Fibroblast of skin of left biceps (primary cell): ENCODE measurements at places on chromosomes 1 and 21.

DNA sequence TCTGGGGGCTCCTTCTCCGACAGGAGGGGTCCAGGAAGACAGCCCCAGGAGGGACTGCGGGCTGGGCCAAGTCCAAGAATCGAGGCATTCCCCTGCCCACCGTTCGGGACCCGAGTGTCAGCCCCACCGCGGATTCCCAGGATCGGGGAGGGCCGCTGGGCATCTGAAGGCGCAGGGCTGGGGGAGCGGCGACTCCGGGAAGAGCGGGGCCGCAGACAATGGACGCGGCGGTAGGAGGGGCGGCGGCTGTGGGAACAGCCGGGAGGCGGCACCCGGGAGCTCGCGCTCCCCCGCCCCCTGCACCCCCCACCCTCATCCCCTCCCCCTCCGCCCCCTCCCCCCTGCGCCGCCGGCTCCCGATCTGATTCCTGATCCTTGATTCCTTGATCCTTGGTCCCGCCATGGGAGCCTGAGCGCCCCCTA, at the start of gene VANGL2:
TSS of gene VANGL2 (plus strand) at position 342 of the 423 bp plus-strand sequence. CDS start 15,274 bp downstream, outside the sequence.
- peak; percentile 60 for DNase-seq

- no peak for DNase-seq
Measured at GRCh38 chr1:40858856-40859416, 3.2 kb downstream of the CITED4 start.

DNA sequence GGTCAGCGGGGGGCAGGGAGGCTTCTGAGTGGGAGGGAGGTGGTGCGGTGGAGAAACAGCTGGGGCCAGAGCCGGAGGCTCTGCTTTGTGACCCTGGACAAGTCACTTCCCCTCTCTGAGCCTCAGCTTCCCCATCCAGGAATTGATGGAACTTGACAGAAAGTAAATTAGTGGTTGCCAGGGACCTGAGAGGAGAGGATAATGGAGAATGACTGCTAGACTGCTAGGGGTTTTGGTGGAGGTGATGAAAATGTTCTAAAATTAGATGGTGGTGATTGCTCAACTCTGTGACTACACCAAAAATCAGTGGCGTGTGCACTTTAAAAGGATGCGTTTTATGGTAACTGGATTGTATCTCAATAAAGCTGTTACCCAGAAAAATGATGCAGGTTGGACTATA, 100.9 kb downstream of the ARHGEF10L start:
- DNase-seq, result no peak

DNA sequence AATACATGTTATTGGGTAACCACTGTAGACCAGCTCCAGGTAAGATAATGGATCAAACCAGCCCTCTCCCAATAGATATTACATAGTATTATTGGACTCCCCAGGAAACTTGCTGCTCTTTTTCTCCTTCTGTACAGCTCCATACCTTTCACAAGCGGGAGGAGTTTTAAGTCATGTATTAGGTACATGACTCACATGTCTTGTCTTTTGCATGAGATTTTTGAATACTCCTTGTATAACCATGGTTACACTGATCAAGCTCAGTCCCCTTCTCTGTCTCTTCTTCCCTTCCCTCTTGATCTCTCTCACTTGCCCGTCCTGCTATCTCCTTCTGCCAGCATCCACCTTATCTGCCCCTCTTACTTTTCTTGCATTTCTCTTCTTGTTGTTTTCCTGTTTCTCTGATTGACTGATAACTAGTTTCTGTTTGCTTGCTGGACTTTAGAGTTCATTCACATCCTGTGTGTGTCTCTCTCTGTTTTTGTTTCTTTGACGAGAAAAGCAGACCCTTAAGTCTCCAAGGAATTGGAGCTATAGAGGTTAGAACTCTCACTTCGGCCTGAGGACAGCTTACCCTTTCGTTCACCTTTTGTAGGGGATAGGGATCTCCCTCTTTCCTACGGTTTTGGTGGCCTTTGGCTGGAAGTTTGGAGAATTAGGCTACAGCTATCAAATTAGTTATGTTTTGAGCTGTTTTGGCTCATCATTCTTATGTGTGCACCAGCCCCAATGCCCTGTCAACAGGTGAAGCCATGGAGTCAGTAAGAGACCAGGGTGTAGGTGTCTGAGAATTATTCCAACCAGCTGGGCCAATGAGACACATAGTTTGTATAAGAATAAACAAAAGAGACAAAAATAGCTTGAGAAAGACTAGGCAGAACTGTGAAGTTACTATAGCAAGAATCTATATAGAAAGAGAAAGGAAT, 49.0 kb upstream of the ASB17 start:
- no peak for DNase-seq

DNA sequence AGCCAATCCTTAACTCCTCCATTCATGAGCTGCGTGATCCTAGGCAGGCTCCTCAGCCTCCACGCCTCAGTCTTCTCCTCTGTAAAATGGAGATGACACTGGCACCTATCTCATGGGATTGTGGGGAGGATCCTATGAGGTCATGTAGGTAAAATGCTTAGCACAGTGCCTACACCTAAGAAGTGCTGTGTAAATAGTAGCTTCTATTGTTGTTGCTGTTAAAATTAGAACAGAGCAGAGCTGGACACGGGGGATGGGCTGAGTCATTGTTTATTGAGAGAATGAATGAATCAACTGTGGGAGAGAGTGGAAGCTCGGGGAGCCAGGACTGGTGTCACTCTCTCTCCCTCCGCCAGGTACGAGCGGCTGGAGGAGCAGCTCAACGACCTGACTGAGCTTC, 43.0 kb downstream of the TMCC2 start:
- DNase-seq, result no peak

DNA sequence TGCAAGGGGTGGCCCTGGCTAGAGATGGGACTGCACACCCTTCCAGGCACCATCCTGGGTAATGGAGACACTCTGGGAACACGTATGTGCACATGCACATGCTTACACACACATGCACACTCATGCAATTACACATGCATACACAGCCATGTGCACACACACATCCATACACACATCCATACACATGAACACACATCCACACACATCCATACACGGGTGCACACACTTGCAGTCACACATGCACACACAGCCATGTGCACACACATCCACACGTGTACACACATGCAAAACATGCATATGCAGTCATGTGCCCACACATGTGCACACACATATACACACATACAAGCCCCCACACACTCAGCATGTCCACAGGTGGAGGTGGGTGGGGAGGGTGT, 22.3 kb upstream of the POFUT2 start:
- no peak for DNase-seq

GRCh38 chr1:63343922-63344321, 21.6 kb downstream of the FOXD3 start:
- no peak for DNase-seq

GRCh38 chr1:204523605-204524215, 7.5 kb downstream of the MDM4 start:
- no peak for DNase-seq

DNA sequence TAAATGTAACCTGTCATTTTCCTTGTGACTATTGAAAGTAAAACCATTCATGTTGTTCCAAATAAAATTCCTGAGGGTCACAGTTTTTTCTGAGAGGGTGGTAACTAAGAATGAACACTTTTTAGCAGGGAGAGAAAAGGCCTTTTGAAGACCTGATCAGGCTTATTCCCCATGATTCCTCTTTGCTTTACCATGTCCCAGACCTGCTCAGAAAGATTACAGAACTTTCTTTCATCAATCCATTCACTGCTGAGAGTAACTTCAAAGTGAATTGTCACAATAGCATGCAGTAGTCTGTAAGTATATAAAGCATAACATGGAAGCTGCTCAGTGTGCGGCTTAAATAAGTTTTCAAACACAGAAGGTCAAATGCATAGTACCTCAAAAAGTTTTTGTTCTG, 201.5 kb upstream of the COL11A1 start:
- DNase-seq, result no peak

DNA sequence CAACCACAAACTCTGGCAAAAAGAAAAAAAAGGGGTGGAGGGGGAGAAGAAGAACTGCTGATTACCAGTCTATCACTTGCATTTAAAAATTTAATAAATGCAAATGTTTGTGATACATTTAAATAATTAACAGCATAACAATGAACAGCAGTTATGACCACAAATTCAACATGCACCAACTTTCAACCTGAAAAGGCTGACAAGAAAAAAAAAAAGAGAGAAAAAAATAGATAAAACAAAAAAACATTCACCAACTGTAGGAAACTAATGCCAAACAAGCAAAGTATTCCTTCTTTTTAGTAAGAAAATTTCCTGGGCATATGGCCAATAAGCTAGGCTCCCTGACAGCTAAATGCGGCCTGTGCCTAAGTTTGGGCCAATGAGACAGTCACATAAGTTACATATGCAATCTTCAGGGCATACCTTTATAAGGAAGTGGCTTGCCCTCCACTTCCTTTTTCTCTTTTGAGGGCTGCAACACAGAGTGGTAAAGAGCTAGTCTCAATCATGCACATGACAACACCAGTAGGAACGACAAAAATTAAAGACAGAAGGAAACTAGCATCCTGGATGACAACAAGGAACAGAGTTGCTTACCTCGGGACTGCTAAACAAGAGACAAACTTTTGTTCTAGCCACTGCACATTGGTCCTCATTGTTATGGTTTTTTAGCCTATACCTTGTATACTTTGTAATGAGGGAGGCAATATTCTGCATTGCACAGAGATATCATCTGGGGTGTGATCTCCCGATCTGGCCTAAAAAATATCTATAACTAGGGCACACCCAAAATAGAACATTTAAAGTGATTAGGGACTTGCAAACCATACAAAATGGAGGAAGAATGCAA, 24.2 kb upstream of the PHTF1 start:
- no peak for DNase-seq

- no peak for DNase-seq
Measured at GRCh38 chr1:177945943-177946650, 23.8 kb downstream of the SEC16B start.

DNA sequence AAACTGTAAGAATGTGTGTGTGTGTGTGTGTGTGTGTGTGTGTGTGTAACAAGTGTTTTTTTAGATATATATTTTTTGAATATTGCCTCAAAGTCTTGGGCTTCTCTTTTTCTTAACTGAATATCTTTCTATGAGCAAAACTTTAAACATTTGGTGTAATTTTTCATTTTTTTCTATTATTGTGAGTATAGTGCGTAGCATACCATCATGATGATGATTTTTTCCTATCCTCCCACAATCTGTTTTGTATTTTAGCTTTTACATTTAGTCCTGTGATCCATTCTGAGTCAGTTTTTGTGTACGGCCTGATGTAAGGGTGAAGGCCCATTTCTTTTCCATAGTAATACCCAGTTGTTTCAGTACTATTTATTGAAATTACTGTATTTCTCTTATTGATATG, 680.6 kb downstream of the TTLL7 start:
- DNase-seq, result peak; percentile 46

DNA sequence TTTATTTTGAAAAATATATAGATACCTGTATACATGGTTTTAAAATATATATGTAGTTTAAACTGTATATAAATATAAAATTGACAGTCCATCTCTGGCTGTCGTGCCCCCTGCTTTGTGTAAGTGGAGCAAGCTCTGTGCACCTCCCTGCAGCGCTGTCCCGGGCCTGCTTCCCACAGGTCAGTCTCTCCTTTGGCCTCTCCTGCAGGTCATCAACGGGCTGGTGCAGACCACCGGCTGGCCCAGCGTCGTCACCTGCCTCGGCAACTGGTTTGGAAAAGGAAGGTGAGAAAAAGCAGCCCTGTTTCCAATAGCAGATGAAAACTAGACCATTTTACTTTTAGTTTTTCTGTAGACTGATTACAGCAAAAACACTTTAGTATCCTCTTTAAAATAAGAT, 28.5 kb downstream of the SLC37A1 start:
- no peak for DNase-seq
